ENCODE measurements at places on chromosomes 11 and 22.

DNA sequence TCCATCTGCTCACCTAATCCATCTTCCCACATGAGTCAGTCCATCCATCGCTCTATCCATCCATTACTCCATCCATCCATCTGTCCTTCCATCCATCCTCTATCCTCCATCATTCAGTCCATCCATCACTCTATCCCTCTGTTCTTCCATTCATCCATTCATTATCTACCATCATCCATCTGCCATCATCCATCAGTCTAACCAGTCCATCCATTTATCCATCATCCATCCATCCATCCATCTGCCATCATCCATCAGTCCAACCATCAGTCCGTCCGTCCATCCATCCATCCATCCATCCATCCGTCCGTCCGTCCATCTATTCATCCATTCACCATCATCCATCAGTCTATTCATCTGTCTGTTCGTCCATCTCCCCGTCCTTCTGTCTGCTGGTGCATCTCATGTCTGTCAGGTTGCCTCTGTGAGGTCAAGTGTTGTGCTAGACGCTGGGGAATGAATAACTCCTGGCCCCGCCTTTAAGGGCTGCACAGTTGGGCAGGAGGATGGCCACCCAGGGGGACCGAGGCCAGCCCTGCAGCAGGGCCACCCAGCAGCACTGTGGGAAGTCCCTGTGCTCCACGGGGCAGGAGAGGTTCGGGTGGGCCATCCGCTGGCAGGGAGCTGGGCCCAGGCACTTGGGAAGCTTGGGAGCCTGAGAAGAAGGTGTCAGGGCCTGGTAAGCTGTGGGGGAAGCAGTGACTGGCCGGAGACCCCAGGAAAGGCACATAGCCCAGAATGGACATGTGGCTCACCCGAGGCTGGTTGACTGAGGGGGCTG, 137.1 kb downstream of the CTTN start:
- no peak for DNase-seq

- DNase-seq, result no peak
Observed at GRCh38 chr11:9251311-9251710, 13.8 kb downstream of the DENND5A start.

DNA sequence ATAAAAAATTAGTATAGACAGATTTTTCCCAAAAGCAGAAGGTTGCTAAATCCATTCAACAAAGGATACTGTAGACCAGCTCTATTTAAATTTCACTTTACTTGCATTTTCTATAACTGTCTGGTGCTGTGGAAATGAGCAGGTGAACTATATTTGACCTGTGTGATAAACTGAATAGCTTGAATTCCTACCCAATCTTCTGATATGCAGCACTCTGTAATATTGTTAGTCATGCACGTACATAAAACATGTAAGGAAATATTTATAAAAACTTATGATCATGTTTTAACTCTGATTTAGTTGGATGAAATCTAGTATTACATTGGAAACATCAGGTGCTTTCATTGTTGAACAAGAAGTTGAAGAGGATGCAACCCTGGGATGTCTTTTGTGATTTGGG, 213.6 kb downstream of the DBX1 start:
- DNase-seq, result no peak

DNA sequence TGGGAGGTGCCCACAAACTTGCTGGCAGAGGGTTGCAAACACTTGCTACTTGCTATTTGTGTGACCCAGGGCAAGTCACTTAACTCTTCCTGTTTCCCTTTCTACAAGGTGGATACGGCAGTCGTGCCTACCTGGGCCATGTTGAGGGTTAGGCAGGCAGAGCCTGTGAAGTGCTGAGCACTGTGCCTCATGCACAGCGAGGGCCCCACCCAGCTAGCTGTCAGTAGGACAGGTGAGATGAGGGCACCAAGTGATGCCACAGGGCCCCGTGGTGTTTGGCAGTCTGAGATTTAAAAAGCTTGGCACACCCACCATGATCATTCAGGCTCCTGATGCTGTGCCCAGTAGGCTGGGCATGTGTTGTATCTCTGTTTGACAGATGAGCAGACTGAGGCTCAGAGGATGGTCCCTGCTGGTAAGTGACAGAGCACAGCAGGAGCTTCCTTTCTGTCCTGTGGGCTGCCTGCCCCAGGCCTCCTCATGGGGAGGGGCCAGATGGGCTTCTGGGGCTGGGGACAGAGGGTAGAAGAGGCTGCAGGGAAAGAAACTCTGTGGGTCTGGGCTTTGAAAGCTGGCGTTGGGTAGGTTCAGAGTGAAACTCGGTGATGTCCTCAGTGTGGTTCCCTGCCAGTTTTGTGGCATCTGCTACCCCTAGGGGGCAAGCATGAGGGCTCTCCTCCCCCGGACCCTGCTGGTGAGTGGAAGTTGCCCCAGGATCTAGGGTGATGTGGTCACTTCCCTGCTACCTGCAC, 59.3 kb downstream of the TSPAN18 start:
- DNase-seq, result no peak

DNA sequence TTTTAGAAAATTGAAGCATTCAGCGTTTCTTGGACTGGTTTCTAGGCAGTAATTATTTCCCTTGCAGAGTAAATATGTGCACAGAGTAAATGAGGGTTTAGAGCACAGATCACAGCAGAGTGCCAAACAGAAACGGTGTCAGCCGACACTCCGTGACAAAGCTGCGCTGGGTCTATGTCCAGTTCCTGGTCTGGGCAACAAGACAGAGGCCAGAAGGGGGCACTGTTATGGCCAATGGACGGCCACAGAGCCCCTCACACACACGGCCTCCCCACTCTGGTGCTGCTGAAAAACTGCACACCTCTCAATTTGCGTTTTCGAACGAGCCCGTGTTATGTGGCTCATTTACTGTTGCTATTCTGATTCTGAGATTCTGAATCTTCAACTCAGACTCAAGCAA, 180.7 kb downstream of the MPPED1 start:
- DNase-seq, result peak; percentile 3

Measured in lung (tissue), 17 donors.